Thoracic aorta (tissue), 2 donors: ENCODE measurements at places on chromosomes 5 and 9.

GRCh38 chr9:129803676-129804060 is 684 bp downstream of the TOR1B start:
- DNase-seq: no peak

- no peak for DNase-seq
Observed at GRCh38 chr9:97753364-97753763, 56.2 kb upstream of the XPA start.

DNA sequence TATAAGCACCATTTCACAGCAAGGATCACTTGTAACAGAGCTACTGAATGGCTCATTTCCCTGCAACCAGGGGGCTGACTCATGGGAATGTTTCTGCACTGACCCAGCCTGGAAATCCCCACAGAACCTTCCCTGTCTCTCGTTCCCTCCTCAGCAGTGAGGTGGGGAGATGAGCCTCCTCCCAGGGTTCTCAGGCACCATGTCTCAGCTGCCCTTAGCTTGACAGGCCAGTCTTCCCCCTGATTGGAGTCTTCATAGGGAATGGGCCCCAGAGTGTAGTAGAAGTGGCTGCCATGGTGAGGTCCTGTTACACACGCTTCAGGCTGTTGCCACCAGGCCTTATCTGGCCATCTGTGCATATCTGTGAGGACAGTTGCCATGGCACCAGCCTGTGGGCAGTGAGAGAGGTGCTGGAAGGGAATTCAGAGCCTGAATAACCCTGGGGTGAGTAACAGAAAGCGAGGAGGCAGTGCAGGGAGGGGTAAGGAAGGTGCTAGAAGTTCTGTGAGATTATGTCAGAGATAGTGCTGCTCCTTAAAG is 324.4 kb downstream of the ENC1 start:
- DNase-seq: peak; percentile 76

DNA sequence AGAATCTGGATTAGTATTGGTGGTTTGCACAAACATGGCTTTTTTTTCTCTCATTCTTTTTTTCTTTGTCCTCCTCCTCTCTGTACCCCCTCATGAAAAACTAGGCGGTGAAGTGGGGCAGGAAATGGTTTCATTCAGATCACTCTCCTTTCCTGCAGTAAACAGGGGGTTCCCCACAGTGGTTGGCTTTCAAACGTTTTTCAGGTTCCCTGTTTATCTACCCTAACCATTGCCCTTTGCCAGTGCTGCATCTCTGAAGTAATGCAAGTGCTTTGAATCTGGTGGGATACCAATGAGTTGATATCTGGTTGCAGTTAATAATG is 29.8 kb downstream of the NR4A3 start:
- DNase-seq: no peak

GRCh38 chr5:25544652-25545249 is 900.0 kb upstream of the CDH10 start:
- DNase-seq: no peak

GRCh38 chr5:52693280-52693679 is 94.4 kb upstream of the ITGA1 start:
- no peak for DNase-seq

- no peak for DNase-seq
Observed at GRCh38 chr9:127926906-127927200, 3.7 kb downstream of the PIP5KL1 start.

DNA sequence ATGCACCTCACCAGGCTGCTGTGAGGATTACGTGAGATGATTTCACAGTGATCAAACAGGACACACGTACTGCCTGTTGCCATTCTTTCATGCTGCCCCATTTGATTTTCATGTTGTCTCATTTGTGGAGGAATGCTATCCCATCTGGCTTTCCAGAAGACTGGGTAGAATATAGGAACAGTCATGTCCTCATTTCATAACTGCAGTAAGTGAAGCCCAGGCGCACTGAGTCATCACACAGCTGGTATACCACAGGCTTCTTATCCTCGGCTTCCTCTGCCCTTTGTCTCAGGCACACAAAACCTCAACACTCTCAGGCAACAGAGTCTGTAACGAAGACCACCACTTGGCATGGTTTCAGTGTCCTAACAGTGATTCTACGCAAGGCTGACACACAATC is 62.3 kb downstream of the LHFPL2 start:
- no peak for DNase-seq

DNA sequence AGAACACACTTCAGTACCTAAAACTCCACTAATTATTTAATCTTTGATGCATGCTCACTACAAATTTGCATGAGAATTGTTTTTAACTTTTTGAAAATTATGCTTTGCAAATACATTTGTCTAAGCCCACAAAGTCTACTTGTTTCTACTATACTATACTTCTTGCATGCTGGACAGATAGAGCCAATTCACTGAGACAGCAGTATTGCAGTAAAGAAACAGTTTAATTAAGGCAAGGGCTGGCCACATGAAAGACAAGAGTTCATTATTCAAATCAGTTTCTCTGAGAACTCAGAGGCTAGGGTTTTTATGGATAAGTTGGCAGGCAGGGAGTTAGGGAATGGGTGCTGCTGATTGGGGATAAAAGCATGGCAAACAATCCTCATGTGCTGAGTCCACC is 6.0 kb upstream of the FXN start:
- no peak for DNase-seq

DNA sequence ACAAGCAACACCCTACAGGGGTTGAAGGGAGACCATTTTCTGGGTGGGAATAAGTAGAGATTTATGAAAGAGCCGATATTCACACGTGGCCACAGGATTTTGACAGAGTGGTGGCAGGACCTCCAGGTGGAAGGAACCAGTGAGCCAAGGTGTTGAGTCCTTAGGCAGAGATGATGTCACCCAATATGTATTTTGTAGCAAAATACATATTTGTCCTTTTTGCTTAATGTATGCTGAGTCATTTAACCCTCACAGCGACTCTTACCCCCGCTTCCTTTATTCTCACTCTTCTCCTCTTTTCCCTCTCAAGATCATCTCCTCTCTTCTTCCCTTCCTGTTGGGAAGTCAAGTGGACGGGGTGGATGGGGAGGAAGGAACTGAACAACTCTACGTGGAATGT is 215.7 kb upstream of the S1PR3 start:
- no peak for DNase-seq

- DNase-seq: no peak
Observed at GRCh38 chr9:132579427-132579798, 3.0 kb upstream of the BARHL1 start.

DNA sequence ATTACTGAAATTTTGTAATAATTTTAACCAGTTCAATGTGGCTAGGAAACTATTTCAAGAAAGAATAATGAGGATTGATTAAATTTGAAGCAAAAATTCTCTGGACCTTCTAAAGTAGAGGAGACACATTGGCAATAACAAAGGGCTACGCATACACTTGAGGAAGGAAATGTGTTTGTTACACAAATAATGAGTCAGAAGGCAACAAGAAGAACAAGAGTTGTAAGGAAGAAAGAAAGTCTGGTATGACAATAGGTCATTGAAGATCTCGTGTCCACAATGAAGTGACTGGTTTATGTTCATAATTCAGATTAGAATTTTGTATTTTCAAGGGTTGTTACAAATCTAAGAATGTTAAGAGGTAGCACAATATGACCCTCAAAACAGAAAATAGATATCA is 25.8 kb downstream of the ST8SIA4 start:
- no peak for DNase-seq

GRCh38 chr5:148403344-148403743 is 19.6 kb downstream of the FBXO38 start:
- DNase-seq: no peak

GRCh38 chr5:6590581-6590980 is 42.3 kb downstream of the NSUN2 start:
- no peak for DNase-seq

DNA sequence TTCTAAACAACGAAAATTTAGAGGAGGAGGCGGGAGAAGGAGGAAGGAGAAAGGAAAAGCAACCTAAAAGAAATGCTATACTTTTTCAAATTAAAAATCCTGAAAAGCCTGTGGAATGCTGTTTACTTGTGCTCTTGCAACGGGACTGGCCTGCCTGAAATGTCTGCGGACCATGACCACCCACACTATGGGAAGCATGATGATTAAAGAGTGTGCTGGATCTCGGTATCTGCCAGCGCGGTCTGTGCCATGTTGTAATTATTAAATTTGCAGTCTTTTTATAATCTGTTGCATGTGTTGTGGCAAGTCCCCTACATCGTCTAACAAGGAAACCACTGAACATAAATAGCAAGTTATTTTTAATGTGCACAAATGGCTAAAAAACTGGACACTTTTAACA is 111.4 kb downstream of the FANCC start:
- DNase-seq: no peak
